Muscle of arm (tissue), 14 donors: ENCODE measurements at places on chromosomes 2 and 18. TPM values are rescaled to one million over a fixed set of nuclear protein-coding genes. Genes with fewer than 3 reads are reported as not detected.

The KDSR gene
- polyA plus RNA-seq: 26.7 TPM

DNA sequence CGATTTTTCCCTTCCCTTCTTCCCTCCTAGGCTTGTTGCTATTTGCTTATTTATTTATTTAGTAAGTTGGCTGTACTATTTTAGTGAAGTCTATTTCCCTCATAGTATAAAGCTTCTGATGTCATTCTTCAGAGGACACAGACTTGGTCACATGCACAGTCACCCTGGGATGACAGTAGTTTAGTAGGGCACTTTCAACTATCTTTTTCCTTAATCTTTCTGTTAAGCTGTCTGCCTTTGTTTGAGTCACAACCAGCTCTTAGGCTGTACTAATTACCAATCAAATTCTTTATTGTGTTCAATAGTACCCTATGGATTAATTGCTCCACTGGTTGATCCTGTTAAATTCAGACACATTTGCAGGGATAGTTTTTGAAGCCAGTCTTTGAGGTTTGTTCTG lies 26.9 kb upstream of the RAB31 start:
- no peak for DNase-seq

The ASB18 gene
- not detected for polyA plus RNA-seq

DNA sequence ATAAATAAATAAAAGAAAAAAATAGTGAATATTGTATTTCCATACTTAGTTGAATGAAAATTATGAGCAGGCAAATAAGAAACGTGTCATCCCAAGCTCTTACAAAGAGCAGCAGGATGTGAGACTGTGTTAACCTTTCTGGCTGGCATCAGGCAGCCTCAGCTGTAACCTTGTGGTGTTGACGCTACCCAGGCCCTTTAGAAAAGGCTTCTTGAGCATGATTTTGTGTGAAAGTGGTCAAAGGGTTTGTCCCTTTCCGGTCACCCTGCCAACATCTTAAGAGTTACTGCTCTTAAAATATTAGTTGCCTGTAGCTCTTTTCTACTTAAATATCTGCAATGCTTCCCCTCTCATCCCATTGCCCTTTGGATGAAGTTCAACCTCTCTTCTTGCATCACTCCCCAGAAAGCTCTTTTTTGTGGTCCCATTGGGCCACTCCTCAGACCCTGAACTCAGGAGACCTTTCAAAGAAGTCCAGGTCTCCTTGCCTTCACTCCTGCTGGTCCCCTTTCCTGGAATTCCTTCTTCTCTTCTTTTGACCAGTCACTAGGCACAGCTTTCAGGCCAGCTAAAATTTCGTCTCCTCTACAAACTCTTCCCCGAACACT lies 35.0 kb downstream of the RHOB start:
- DNase-seq: no peak

The PLGLB2 gene
- polyA plus RNA-seq: not detected

DNA sequence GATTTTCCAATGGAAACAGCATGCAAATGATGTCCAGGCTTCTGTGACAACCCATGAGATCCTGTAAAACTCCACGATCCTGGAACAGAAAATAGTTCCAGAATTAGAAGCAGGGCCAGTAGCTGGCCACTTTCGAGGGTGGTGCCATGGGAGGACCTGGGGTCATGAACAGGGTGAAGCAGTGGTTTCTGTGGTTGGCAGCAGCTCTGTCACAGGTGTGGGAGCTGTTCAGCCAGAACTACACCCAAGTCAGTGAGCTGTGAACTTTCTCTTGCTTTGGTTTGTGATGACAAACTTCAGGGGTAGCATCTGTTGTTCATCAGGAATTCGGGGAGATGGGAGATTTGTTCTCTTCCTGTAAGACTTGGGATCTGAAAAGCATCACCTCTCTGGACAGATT lies 314.4 kb upstream of the NT5C1B start:
- DNase-seq: no peak

- no peak for DNase-seq
These were observed 206.2 kb downstream of the EXOC6B start for GRCh38 chr2:72619626-72620025.

- peak; percentile 15 for DNase-seq
These were observed 1184.7 kb upstream of the NXPH2 start for GRCh38 chr2:139964721-139965440.

- DNase-seq: no peak
These were observed 38.3 kb downstream of the MRPL33 start for GRCh38 chr2:27809761-27810241.

- DNase-seq: no peak
These were observed 40.2 kb downstream of the SLC14A1 start for GRCh38 chr18:45764000-45764686.

The LTBP1 gene
- 83.9 TPM for polyA plus RNA-seq

GRCh38 chr2:20384953-20385352 lies 34.3 kb upstream of the PUM2 start:
- DNase-seq: no peak

DNA sequence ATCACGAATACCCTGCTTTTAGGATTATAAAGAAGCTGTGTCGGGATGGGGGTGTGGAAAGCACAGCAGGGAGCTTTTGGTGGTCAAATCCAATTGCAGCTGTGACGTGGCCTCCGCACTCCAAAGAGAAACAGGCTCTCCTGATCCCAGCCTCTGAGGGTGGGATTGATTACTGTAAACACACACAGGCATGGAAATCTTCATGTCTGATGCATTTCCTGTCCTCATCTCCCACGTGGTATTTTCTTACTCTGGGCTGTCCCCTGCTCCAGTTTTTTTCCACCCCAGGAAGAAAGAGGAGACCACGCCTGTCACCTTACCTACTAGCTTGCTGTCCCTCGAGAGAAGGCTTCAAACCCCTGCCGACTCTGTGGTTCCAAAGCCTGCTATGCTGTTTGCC lies 22.7 kb downstream of the RNF152 start:
- peak; percentile 13 for DNase-seq

DNA sequence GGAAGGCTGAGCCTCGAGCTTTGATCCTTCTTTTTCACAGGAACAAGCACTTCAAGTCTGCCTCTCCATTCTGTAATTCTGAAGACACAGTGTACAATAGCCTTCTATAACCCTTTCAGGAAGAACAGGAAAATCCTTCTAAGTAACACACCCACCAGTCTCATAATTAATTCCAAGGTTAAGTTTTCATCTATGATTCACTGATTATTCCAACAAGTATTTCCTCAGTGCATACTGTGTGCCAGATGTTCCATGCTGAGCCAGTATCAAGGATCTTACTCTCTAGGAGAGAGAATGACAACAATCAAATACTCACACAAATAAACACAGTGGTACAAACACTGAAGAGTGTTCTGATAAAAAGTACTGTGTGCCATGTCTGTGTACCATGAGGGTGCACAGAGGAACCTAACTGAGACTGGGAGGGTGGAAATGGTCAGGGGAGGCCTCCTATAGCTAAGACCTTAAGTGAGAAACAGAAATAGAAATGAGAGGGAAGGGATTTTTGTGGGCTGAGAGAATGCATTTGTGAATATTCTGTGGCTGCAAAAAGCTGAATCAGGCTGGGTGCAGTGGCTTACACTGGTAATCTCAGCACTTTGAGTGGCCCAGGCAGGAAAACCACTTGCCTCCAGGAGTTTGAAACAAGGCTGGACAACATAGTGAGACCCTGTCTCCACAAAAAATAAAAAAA lies 7.3 kb upstream of the MTLN start:
- DNase-seq: no peak

DNA sequence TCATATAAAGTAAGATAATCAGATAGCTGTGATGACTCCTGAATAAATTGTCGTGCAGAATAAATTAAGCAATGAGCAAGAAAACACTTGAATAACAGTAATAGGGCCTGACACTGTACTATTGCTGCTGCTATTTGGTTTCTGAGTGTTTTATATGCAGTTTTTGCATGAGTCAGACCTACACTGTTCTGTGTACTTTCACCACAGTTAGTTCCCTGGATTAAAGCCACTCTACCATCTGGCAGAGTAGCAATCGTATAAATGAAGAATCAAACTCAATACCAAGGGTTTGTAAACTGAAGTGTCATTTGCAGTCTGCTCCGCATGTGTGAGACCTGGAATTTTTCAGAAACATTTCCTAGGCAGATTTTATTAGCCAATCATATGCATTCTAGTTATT lies 398.6 kb upstream of the CDH7 start:
- no peak for DNase-seq

The CABYR gene
- 3.3 TPM for polyA plus RNA-seq

DNA sequence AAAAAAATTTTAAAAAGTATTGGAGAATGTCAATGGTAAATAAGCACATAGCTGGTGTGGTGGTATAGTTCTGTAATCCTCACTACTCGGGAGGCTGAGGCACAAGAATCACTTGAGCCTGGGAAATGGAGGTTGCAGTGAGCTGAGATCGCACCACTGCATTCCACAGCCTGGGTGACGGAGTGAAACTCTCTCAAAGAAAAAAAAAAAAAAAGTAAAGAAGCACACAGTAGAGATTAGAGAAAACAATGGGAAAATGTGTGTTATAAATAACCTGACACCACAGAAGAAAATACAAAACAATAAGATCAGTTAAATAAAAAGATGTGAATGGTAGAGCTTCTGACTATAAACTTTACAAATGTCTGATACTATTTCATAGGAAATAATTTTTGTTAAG lies 163.7 kb upstream of the WDSUB1 start:
- no peak for DNase-seq

The TSPYL6 gene
- polyA plus RNA-seq: 0.13 TPM

DNA sequence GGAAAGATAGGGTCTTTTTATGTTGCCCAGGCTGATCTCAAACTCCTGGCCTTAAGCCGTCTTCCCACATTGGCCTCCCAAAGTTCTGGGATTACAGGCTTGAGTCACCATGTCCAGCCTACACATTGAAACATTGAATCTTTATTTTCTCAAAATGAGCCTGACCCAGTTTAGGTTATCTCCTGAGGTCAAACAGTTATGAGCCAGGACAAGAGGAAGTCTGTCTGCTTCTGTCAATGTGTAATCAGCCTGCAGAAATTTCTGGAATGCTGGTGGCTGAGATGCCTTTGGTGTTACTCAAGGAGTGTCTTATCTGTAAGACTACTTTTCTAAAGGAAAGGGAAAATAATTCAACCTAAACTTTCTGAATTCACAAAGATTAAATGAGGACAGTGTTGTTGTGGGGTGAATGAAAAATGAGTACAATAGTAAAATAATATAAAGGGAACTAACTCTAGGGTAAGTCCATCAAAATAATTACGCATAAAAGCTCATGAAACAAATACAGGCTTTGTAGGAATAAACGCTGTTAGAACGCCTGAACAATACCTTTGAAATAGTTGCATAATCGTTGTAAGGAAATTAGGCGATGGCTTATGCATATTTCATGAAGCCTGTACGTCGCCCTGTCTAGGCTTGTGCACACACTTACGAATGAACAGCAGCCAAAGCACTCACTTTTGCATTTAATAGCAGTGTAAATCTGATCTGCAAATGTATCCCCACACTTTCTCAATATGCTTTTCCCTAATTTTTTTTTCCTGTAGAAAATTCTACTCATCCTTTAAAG lies 260.8 kb downstream of the RDH14 start:
- no peak for DNase-seq

The HOXD9 gene
- polyA plus RNA-seq: 5.7 TPM

The KRTCAP3 gene
- 1.4 TPM for polyA plus RNA-seq

GRCh38 chr2:126769118-126769517 lies 113.2 kb downstream of the GYPC start:
- DNase-seq: no peak

The CIB4 gene
- polyA plus RNA-seq: not detected

DNA sequence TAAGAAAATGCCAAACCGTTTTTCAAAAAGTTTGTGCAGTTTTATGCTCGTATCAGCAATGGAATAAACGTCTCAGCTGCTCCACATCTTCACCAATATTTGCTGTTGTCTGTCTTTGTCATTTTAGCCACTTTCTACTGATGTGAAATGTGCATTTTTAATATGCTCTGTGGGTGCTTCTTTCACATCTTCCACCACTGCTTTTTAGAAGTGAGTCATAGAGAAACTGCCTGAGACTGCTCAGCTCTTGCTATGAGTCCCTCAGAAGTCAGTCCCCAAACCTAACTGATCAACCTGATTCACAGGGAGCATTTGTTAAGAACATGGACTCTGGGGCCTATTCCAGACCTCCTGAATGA lies 41.0 kb upstream of the EPC2 start:
- DNase-seq: no peak

DNA sequence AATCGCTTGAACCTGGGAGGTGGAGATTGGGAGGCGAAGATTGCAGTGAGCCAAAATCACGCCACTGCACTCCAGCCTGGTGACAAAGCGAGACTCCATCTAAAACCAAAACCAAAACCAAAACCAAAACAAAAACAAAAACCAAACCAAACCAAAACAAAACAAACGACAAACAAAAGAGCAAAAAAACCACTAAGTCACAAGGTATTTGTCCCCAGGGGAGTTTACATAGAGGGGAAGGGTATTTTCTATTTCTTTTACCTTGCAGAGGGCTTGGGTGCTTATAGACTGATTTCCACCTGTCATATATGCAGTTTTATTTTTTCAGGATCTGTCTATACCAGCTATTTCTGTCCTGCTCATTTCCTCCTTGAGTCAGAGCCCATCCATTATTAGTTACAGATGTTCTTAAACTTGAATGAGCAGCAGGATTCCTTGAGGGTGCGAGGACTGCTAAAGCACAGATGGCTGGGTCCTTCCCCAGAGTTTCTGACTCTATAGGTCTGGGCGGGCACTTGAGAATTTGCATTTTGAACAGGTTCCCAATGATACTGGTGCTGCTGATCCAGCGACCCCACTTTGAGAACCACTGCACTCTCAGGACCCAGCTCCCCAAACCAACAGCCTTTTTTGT lies 102.2 kb upstream of the UXS1 start:
- DNase-seq: peak; percentile 31

GRCh38 chr2:112705575-112705974 lies 15.2 kb upstream of the NT5DC4 start:
- no peak for DNase-seq

GRCh38 chr18:48838921-48839818 lies 111.6 kb downstream of the SMAD7 start:
- DNase-seq: no peak

DNA sequence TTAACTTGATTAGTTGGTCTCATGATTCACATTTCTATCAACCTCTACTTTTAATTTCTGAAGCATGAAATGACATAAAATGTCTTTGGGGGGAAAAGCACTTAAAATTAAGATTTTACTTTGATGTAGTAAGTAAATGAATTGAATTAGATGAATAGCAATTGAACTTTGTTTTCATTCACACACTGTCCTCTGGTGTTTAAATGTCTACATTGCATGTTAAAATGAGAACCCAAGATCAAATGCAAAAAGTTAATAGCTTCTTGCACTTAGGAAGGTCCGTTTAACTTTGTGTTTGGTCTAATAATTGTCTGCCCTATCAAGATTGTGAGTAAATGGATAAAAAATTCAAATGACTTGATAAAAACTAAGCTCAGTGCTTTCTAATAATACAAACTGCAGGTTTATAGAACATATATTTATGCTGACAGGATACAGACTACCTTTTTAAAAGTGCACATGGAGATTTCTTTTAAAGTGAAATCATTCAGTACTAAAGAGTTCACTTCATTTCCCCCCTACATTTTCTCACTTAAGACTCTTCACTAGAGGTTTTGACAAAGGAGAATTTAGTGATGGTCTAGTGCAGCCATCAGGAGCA lies 156.2 kb upstream of the NABP1 start:
- DNase-seq: peak; percentile 18

The ABCG8 gene
- 0.09 TPM for polyA plus RNA-seq

The REG3A gene
- polyA plus RNA-seq: not detected

GRCh38 chr2:223648755-223649154 lies 46.6 kb upstream of the SCG2 start:
- DNase-seq: no peak

GRCh38 chr2:229081411-229081810 lies 189.7 kb downstream of the PID1 start:
- DNase-seq: no peak

The FAM110C gene
- polyA plus RNA-seq: 3.6 TPM

The DSG4 gene
- not detected for polyA plus RNA-seq
